Activated T-helper 1 cell treated with anti-CD3 and anti-CD28 coated beads, Interleukin-12 subunit alpha, Interleukin-12 subunit beta, Interleukin-2, Interleukin-4 antibody, amounts not matched to agents 30 ng/mL and 10 ng/mL and 1 ng/mL, durations not matched to agents 14 hours and 24 hours and 36 hours (primary cell): ENCODE measurements at places on chromosomes 1 and 21. TPM values are rescaled to one million over a fixed set of nuclear protein-coding genes. Genes with fewer than 3 reads are reported as not detected.

DNA sequence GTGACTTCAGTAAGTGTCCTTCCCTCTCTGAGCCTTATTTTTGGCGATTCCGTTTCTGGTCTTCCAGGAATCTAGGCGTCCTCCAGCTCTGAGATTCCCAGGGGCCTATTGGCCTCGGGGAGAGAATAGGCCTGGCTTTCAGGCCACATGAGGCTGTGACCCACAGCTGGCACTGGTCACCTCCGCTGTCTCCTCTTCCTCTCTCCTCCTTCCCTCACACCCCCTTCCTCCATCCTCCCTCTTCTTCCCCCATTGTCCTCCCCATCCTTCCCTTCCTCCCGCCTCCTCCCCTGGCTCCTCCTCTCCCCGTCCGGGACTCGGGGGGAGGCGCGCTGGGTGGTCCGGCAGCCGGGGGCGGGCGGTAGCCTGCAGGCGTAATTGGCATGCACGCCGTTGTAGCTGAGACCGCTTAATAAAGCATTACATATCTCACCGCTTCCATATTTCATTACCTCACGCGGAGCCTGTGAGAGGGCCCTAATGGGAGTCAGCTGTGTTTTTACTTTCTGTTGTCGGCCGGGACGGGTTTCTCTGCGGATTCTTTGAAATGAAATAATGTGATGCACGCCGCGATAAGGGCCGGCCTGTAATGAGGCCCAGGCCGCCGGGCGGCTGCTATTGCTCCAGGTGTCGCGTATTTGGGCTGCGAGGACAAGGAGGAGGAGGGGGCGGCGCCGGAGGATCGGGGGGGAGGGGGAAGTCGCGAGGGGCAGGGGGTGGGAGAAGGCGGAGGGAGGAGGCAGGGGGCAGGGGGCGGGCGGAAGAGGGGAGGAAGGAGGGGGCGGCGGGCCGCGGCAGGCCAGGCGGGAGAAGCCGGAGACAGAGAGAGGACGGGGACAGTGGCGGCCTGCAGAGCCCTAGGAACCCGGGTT, 95.3 kb downstream of the FOXD2 start:
- H3K36me3 ChIP-seq, result no peaks in the 10 kb centered on the region
- peaks cover 50% of the 10 kb centered on the region for H3K27me3 ChIP-seq
- no peak for DNase-seq
- H3K27ac ChIP-seq, result no peak overlapping the region
- no peak overlapping the region for H3K4me3 ChIP-seq

GRCh38 chr1:156080241-156080862, 1.9 kb downstream of the MEX3A start:
- H3K27me3 ChIP-seq, result peaks cover 58% of the 10 kb centered on the region
- no peak overlapping the region for H3K27ac ChIP-seq
- H3K36me3 ChIP-seq, result no peaks in the 10 kb centered on the region
- no peak overlapping the region for H3K4me3 ChIP-seq

FAAH gene
- total RNA-seq, result 4.4 and 5.0 TPM in 2 replicates

DNA sequence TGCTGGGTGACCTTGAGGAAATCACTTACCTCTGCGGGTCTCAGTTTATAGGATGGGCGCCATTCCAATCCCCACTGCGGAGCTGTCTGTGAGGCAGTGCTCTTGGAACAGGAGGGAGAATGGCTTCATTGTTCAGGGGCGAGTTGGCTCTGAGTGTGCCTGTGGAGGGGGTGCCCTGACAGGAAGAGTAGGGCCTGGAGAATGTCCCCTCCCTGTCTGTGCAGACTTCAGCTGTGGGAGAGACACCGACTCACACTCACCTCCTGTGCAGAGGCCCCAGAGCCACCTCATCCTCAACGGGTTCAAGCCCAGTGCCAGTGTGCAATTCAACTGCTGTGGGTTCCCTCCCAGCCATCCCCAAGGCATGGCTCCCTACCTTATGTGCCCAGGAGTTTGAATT, 17.1 kb downstream of the ADORA1 start:
- no peaks in the 10 kb centered on the region for H3K4me1 ChIP-seq
- DNase-seq, result no peak
- no peak overlapping the region for H3K4me3 ChIP-seq
- no peaks in the 10 kb centered on the region for H3K36me3 ChIP-seq
- H3K27me3 ChIP-seq, result peaks cover 2% of the 10 kb centered on the region
- H3K27ac ChIP-seq, result no peak overlapping the region

DNA sequence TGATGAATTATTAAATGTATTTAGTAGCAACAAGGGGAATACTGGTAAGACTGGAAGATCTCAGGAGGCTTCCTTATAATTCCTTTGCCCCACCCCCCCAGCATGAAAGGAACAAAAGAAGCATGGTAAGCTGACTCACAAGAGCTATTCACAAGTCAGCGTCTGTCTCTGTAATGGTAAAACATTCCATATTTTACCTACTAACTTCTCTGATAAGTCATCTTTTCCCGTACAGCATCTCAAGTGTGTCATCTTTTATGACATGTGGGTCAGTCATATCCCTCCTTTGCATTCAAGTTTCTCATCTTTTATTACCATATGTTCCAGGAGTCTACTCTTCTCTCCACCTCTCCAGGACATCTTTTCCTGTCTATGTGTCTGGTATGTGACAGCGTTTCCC, 241.3 kb downstream of the PLA2G4A start:
- peaks cover 3% of the 10 kb centered on the region for H3K27me3 ChIP-seq
- DNase-seq, result no peak
- H3K27ac ChIP-seq, result no peak overlapping the region
- H3K4me3 ChIP-seq, result no peak overlapping the region

GRCh38 chr1:87754139-87754538, 425.5 kb downstream of the LMO4 start:
- no peak overlapping the region for H3K27ac ChIP-seq
- DNase-seq, result no peak
- H3K4me1 ChIP-seq, result no peaks in the 10 kb centered on the region
- peaks cover 6% of the 10 kb centered on the region for H3K27me3 ChIP-seq

PADI2 gene
- 0.07 TPM in 1 of 2 replicates, not detected in the other for total RNA-seq

SPRR2A gene
- total RNA-seq, result not detected in 2 replicates

- no peaks in the 10 kb centered on the region for H3K4me1 ChIP-seq
- DNase-seq, result no peak
- no peaks in the 10 kb centered on the region for H3K36me3 ChIP-seq
- no peak overlapping the region for H3K4me3 ChIP-seq
- H3K27ac ChIP-seq, result no peak overlapping the region
- H3K27me3 ChIP-seq, result no peaks in the 10 kb centered on the region
These were observed 480.9 kb upstream of the ZRANB2 start for GRCh38 chr1:71561729-71562128.

SPATA21 gene
- total RNA-seq, result not detected in 2 replicates

GRCh38 chr1:171884475-171884874, 43.2 kb downstream of the DNM3 start:
- H3K27me3 ChIP-seq, result peaks cover 2% of the 10 kb centered on the region
- H3K36me3 ChIP-seq, result no peaks in the 10 kb centered on the region
- no peak overlapping the region for H3K27ac ChIP-seq
- peaks cover 13% of the 10 kb centered on the region for H3K4me1 ChIP-seq
- H3K4me3 ChIP-seq, result no peak overlapping the region

NTNG1 gene
- not detected in 2 replicates for total RNA-seq

MX1 gene
- 89.4 and 92.8 TPM in 2 replicates for total RNA-seq

GRCh38 chr1:201137579-201138310, 10.8 kb upstream of the ASCL5 start:
- peaks cover 2% of the 10 kb centered on the region for H3K36me3 ChIP-seq
- no peaks in the 10 kb centered on the region for H3K27me3 ChIP-seq
- no peak overlapping the region for H3K4me3 ChIP-seq
- H3K27ac ChIP-seq, result no peak overlapping the region
- no peak for DNase-seq

RPE65 gene
- not detected in 2 replicates for total RNA-seq

GRCh38 chr1:239872626-239873025, 219.1 kb upstream of the FMN2 start:
- no peak for DNase-seq
- H3K27me3 ChIP-seq, result no peaks in the 10 kb centered on the region
- H3K4me1 ChIP-seq, result no peaks in the 10 kb centered on the region
- no peak overlapping the region for H3K27ac ChIP-seq
- H3K36me3 ChIP-seq, result no peaks in the 10 kb centered on the region
- H3K4me3 ChIP-seq, result no peak overlapping the region

GRCh38 chr1:97870589-97870988, 50.2 kb downstream of the DPYD start:
- H3K36me3 ChIP-seq, result peaks cover 5% of the 10 kb centered on the region
- no peak overlapping the region for H3K4me3 ChIP-seq
- no peaks in the 10 kb centered on the region for H3K27me3 ChIP-seq
- no peak overlapping the region for H3K27ac ChIP-seq
- DNase-seq, result no peak
- peaks cover under 1% of the 10 kb centered on the region for H3K4me1 ChIP-seq

DNA sequence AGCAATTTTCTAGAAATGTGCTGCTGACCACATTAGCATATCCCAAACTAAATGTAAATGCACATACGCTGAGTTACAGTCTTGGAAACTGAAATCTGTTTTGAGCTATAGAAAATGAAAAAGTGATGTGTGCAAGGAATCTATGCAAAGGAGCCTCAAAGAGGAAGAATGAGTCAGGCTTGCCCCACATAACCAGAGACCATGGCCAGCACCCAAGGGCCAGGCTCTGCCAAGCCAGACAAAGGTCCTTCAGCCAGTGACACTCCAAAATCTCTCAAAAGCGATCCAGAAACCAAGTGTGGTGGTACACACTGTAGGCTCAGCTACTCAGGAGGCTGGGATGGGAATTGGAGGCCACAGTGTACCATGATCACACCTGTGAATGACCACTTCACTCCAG, 195.2 kb downstream of the TOMM20 start:
- H3K27me3 ChIP-seq, result no peaks in the 10 kb centered on the region
- no peaks in the 10 kb centered on the region for H3K36me3 ChIP-seq
- DNase-seq, result no peak
- peaks cover 68% of the 10 kb centered on the region for H3K4me1 ChIP-seq
- H3K27ac ChIP-seq, result peak overlapping the region; percentile 78
- peak overlapping the region; percentile 16 for H3K4me3 ChIP-seq
